ENCODE measurements at places on chromosomes 4 and X.

DNA sequence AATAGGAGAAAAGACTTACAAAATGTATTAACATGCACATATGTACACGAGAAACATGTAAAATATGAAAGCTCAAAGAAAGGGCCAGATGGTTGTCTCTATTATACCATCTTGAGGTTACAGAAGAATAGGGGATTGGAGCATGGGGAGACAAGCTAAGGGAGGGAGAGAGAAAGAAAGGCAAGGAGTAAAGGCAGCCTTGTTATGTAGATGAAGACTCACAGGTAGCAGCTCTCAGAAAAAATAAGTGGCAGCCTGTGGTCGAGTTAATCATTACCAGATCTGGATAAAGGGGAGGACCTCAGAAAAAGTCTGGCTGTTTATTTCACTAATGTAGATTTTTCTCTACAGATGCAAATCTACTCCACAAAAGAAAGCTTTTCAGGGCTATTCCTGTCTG, 26.6 kb upstream of the PPP1R2C start:
- DNase-seq, result no peak

DNA sequence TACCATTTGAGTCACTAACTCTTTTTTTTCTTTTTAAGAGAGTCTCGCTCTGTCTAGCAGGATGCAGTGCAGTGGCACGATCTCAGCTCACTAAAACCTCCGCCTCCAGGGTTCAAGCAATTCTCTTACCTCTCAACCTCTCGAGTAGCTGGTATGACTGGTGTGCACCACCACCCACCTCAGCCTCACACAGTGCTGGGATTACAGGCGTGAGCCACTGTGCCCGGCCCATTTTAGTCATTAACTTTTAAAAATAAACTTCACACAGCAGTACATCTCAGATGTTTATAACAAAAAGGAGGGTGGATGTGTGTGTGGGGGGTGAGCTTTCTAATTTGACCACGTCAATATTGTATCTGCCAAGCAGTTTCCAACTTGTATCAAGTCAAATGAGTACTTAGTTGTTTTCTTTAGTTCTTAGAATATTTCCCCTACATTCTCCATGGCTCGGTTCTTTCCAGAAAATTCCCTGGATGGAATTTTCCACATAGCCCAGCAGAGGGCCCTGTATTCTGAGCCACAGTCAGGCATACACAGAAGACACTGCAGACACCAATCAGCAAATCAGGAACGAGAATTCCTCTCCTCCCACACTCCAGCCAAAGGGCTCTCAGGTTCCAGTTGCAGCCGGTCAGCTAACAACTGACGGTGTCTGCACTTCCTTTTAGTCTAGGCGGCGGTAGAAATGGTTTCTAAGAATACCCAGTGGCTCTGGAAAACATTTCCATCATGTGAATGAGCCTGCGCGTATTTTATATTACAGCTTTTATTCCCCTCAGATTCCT, 20.1 kb upstream of the ARAF start:
- DNase-seq, result peak; percentile 97

GRCh38 chr4:46886711-46887110, 22.3 kb downstream of the COX7B2 start:
- DNase-seq, result peak; percentile 27

DNA sequence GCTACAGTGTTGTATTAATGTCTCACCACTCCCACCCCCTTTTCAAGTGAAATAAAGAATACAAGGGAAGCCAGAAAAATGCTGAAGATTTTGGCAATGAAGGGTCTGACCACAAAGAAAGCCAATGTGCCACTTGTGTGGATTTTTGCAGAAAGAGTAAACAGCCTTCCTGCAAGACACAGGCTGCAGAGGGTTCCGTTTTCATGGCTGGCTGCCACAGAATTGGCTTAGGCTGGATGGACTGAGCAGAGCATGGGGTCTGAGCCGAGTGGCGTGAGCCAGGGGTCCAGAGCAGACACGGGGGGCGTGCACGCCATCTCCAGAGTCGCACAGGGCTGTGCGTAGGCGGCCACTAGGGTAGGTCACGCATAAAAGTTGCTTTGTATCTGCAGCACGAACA, 69.2 kb downstream of the MTNR1A start:
- peak; percentile 12 for DNase-seq

GRCh38 chr4:63678358-63678931, 730.8 kb downstream of the TECRL start:
- no peak for DNase-seq

- no peak for DNase-seq
Observed at GRCh38 chr4:122632396-122633143, 11.7 kb upstream of the IL21 start.
